ENCODE measurements at places on chromosomes 3 and 15.

GRCh38 chr3:197858133-197858532 is 67.1 kb downstream of the LRCH3 start:
- no peak for DNase-seq

GRCh38 chr15:66101715-66102395 is 151.7 kb downstream of the MEGF11 start:
- DNase-seq, result no peak

- DNase-seq, result no peak
These were observed 5.2 kb upstream of the PFN2 start for GRCh38 chr3:149975919-149976318.

DNA sequence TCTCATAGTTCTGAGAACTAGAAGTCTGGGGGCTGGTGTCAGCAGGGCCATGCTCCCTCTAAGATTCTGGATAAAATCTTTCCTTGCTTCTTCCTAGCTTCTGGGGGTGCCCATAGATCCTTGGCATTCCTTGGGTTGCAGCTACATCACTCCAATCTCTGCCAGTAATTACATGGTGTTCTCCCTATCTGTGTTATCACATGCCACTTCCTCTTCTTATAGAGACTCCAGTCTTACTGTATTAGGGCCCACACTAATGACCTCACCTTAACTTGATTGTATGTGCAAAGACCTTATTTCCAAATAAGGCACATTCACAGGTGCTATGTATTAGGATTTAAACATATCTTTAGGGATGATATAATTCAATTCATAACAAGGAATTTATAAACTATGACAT is 618.5 kb downstream of the FGF12 start:
- no peak for DNase-seq

DNA sequence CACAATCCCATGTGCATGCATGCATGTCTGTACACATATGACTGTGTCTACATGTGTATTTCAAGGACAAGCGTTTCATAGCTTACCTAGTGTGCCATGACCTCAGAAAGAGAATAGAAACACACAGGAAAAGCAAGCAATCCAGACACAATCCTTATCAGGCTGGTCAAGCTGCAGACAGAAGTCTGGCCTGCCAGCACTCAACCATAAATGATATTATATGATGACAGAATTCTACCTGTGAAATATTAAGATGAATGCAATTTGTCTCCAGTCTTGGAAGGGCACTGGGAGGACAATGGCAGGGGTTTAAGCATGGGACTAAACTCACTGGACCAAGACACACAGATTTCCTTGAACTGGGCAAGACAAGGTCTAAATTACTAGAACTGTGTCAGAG is 50.9 kb upstream of the ARL6 start:
- DNase-seq, result no peak

DNA sequence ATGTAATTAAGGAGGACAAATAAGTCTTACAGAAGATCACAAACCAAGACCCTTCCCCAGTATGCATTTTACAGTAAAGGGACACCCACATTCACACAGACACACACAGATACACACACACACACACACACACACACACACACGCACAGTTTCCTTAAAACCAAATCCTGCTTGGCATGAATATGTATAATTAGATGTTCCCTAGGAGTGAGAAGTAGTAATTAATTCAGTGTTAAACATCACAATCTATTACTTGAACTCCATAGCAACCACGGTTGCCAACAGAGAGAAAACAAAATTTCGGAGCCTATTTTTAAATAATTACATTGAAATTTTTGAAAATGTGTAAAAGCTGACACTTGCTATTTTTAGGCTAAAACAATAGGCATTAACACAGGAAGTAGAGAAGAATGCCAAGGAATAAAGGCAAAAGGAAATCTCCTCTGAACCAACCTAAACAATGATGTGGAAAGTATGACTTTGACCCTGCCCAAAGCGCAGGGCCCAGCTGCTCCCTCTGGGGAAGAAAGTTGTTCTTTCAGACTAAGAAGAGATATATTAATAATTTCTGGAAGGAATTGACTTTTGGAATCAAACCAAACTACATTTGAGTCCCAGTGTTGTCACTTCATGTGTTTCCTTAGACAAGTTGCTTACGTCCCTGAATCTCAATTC is 215.3 kb downstream of the CPNE4 start:
- no peak for DNase-seq

DNA sequence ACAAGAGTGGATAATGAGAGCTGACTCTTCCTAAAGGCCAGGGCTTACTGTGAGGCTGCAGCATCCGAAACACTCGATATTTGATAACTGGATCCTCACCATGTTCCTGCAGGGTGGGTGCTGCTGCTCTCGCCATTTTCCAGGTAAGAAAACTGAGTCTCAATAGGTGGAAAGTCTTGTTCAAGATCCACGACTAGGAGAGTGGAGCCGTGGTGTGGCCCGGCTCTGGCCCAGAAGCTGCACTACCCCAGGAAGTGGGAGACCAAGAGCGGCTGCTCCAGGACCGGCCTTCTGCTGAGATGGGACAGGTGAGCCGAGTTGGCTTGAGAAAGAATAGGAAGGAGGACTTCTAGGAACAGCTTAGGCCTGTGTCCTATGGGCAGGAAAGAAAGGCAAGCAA is 121.6 kb downstream of the SMAD6 start:
- DNase-seq, result no peak

DNA sequence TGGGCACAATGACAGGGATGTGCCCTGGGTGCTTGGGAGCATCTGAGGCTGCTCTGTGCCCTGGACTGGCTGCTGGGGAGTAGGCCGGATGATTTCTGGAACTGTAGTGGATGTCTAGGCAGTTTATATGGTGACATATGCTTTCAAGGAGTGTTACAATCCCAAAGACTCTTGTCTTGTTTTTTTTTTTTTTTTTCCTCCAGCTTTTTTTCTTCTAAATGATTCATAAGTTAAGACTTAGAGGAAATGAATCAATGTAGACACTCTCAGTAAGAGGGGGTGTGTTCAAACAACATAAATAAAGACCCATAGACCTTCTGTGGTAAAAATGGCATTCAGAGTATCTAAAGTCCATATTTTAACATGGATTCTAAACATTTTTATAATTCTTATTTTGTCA is 706.1 kb upstream of the GOLIM4 start:
- DNase-seq, result no peak

- no peak for DNase-seq
These were observed 62.9 kb downstream of the SERPINI1 start for GRCh38 chr3:167798443-167798842.

DNA sequence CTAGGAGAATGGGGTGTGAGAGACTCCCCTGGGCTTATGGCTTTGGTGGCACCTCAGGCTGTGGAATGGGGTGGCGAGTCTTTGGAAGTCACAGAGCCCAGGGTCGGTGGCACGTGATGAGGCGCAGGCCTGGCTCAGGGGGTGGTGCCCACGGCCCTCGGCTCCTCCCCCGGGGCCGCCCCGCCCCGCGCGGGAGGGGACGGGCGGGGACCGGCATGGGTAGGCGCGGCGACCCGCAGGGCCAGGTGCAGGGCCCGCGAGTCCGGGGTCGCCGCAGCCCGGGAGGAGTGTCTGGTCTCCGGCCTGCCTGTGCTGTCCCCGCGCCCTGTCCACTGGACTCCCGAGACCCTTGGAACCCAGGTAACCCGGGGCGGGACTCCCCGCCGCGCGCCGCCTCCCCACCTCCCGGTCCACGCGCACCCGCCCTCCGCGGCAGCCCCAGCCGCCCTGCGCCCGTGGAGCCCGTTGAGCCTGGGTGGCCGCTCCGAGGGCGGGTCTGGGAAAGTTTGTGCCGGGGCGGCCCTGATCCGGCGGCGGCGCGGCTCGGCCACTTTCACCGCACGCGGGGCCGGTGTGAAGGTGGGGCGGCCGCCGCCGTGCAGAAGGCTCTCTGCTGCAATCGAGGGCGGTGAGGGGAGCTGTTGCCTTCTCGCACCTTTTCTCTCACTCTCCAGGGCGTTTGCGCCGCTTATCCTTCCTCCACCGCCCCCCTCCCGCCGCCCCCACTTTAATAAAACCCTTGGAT is at the start of gene PAQR5:
PAQR5 (plus strand) TSS at position 216 of the 745 bp plus-strand sequence. CDS start 61,169 bp downstream, outside the sequence.
- DNase-seq, result no peak

GRCh38 chr15:68789534-68790241 is 31.0 kb downstream of the ANP32A start:
- no peak for DNase-seq

- DNase-seq, result no peak
These were observed 293.0 kb upstream of the SOX14 start for GRCh38 chr3:137471130-137471529.

- no peak for DNase-seq
These were observed 29.7 kb downstream of the CRYGS start for GRCh38 chr3:186514296-186515002.

DNA sequence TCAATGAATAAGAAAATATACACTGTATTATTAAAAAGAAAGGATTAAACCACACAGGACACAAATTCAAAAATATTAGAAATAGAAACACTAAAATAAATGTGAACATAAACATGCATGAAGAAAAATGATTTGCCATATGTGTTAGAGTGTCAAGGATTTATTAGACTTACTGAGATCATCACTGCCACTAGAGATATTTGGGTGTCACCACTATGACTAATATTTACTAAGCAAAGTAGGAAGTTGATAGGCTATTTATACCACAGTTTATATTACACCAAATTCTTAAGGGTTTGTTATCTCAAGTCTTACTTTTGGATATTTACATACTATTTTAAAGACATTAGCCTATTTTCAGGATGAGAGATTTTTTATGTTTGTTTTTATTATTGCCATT is 575.0 kb upstream of the SGO1 start:
- no peak for DNase-seq

- no peak for DNase-seq
These were observed 121.6 kb downstream of the TFG start for GRCh38 chr3:100830931-100831330.

DNA sequence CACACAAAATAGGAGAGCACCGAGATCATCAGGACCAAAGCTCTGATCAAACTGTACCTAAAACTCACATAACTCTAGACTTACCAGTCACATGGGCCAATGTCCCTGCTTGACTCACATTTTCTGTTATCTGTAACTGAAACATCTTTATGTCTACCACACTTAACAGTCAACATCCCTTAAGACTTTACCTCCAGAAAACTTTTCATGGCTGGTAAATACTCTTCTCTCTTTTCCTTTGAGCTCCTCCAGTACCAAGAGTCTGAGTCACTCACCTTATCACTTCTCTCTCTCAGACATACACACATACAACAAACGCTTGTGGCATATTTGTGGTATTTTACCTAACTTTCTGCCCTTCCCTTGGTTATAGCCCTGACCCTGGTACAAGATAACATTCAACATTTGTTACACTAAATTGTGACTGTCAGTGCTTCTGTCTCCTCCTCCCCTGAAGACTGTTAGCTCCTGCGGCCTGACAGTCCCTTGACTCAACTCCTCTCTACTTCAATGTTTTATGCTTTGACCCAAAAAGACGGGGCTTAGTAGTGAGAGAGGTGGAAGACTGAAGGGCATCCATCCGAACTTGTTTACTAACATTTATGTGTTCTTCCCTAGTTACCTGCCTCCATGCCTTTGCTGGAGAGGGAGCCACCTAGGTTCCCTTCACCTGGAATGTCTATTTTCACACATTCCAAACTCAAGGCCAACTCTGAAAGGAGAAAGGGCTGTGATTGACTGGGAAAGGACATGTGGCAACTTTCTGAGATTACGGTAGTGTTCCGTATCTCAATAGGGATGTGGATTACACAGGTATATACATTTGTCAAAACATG is 3.7 kb upstream of the EFHB start:
- DNase-seq, result no peak

DNA sequence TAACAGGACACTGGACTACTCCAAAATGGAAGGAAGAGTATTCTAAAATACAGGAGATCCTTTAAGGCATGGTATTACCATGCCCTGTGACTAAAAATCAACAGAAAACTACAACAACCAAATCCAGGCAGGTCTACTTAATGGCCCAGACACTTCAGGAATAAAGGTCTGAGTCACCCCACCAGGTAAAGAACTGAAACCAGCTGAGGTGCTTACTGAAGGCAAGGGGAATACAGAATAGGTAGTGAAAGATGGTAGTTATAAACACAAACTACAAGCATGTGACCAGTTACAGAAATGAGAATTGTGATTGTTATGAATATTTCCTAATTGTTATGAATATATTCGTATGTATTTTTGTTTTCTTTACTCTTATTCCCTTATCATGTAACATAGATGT is 13.4 kb downstream of the IFT57 start:
- no peak for DNase-seq

DNA sequence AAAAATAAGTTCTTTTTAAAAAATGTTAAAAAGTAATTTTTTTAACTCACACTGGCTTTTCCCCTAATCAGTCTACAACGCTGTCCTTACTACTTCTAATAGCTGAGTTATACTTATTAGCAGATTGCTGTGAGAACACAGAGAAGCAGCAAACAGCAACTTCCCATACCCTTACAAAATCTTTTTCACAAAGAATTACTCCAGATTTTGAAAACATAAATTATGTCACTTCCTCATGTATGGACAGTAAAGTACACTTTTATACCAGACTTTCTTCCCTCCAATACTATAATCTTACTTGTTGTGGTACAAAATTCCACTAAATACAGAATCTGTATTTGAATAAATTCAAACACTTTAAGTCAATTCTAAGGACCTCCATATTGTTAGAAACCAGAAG is 2.1 kb downstream of the PHC3 start:
- no peak for DNase-seq

DNA sequence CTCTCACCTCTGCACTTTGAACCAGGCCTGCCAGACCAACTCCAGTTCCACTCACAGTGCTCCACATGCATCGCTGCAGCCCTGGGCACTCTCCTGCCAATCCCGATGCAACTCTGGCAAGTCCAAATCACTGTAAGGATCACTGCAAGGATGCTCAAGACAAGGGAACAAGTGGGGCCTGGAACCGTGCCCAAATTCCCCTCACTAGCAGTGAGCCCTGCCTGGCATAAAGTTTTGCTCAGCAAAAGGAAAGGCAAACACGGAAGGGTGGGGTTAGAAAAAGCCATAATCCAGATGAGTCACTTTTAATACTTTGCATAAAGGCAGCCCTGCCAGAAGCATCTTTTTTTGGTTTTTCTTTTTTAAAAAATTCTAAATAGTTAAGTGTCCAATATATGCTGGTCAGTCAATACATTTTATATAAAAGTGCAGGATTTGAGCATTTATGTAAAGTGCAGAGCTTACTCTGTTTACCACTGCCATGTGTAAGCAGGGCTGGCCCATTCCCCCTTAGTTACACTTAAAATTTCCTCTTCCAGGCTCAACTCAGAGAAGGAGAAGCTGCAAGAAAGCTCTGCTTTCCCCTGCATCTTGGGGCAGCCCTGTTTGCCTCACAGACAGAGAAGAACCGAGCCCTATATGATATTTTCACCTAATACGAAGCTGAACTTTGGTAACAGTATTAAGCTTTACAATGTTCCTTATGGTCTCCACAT is 102.2 kb downstream of the CD47 start:
- DNase-seq, result no peak

DNA sequence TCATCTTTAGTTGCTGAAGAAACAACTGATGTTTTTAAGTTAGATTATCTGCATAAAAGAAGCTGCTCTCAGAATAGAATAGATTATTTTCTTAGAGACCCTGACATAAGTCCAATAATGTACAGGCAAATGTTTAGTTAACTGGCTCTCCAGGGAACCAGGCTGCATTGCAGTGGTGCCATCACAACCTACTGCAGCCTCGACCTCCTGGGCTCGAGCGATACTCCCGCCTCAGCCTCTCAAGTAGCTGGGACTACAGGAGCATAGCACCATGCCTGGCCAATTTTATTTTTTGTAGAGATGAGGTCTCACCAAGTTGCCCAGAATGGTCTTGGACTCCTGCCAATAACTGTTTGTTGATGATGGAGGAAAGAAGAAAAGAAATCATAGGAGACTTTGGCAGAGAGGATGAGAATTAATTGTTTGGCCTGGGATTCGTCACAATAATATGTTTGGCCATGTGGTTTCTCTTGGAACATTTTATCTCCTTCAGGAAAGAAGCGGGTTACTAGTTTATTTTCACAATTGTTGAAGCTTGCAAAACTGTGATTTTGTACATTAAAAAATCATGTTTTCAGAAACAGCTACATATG is 429.2 kb downstream of the CADM2 start:
- DNase-seq, result no peak

Measured in DND-41 (cell line).